ENCODE measurements at places on chromosomes 2 and 18. TPM values are rescaled to one million over a fixed set of nuclear protein-coding genes. Genes with fewer than 3 reads are reported as not detected.

ARL6IP6 gene
- total RNA-seq, result 22.9 TPM

DNA sequence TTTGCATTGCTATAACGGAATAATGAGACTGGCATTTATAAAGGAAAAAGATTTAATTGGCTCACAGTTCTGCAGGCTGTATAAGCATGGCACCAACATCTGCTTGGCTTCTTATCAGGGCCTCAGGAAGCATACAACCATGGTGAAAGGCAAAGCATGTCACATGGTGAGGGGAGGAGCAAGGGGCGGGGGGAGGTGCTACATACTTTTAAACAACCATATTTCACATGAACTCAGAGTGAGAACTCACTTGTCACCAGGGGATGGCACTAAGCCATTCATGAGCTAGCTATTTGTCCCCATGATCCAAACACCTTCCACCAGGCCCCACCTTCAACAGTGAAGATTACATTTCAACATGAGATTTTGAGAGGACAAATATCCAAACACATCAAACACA, 188.7 kb downstream of the MBD5 start:
- no peak for DNase-seq

TMEM247 gene
- total RNA-seq, result not detected

DNA sequence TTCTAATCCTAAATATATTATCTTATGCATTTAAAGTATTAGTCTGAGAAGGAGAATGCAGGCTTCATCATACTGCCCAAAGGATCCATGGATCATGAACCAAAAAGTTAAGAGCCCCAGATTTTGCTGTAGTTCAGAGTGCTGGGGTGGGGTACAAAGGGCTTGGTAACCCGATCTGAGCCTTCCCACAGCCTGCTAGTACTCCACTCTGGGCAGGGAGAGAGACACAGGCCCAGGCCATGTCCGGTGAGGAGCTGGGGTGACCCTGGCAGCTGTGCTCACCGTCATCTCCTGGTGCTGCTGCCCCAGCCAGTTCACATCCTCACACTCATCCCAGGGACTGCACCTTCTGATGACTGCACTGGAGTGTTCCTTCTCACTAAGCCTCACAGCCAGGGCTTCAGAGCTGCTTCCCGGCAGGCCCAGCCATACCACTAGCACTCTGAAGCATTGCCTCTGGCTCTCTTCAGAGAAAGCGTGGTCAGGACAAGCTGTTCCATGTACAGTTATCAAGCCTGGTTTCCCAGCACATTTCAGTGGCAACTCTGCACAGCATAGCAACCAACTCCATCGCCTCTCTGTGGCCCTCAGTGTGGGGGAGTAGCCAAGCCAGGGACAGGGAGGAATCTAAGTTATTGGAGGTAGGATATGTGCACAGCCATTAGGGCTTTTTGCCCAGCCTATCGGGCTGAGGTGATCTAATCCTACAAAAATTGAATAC, 189.0 kb upstream of the CTAGE1 start:
- DNase-seq, result no peak

DNA sequence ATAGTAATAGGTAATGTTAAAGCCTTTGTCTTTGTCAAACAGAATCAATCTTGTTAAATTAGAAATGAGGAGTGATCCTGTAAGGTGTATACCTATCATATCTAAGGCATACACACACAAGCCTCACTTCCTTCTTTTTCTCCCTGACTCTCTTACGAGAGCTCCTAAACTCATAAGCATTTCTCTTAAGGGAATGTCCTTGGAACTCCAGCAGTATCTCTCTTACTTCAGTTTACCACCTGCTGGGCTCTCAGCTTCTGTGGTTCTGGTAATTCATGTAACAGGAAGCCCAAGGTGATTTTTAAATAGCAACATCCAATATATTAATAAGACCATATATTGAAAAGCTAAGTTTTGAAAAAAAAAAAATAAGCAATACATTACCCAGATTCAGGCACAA, 85.9 kb downstream of the UBE2E3 start:
- no peak for DNase-seq

TOGARAM2 gene
- not detected for total RNA-seq

GRCh38 chr2:215654148-215654819, 218.4 kb upstream of the FN1 start:
- DNase-seq, result peak; percentile 63

LONRF2 gene
- not detected for total RNA-seq

KCNE4 gene
- total RNA-seq, result 7.9 TPM

ARHGAP15 gene
- total RNA-seq, result not detected

DNA sequence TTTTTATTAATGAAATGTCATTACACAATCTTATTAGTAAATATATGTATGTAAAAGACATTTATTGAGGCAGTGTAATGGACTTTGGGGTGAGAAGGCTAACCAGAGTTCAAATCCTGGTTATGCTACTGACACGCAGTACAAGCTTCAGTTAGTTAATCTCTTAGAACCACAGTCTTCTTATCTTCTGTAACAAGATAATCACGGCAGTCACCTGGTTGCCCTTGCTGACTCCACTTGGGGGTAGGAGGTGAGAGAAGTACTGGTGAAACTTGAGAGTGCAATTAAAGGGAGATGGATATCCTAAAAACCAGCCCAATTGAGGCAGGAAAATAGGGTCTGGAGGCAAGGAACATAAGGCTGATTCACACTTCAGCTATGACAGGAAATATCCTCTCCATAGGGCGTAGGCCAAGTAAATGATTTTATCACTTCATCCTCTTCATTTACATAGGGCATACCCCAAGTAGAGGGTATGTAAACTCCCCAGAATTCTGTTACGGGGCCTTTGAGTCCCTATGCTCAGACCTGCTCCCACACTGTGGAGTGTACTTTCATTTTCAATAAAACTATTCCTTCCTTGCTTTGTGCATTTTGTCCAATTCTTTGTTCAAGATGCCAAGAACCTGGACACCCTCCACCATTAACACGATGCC, 21.3 kb downstream of the SKA1 start:
- no peak for DNase-seq

DNA sequence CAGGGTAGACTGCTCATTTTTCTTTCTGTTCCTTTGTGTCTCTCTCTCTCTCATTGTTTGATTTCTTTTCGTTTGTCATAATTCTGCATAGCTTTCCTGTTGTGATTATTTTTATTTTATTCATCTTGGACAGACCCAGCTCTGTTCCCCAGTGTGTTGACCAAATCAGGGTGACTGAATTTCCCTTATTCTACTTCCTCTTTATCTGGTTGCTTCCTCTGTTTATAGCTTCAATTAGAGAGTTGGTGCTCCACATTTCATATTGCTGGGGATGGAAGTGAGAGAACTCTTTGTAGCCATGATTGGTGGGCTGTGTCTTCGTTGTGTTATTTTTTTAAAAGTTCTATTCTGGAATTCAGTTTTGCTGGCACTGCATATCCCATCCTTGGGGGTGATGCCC, 19.1 kb downstream of the PROKR1 start:
- no peak for DNase-seq

- no peak for DNase-seq
Measured at GRCh38 chr18:495017-495416, 5.5 kb downstream of the COLEC12 start.

RNF144A gene
- total RNA-seq, result not detected

GRCh38 chr2:218979846-218980734, 4.9 kb downstream of the FEV start:
- DNase-seq, result peak; percentile 55

GAREM1 gene
- 0.21 TPM for total RNA-seq

GRCh38 chr2:113922335-113922734, 32.4 kb downstream of the ACTR3 start:
- no peak for DNase-seq

ZC3H6 gene
- 4.4 TPM for total RNA-seq

GRCh38 chr2:218022851-218023530, 20.2 kb upstream of the TNS1 start:
- no peak for DNase-seq

KCNG2 gene
- total RNA-seq, result not detected

- DNase-seq, result no peak
Measured at GRCh38 chr2:133418671-133419070, 149.6 kb downstream of the NCKAP5 start.

MYCN gene
- total RNA-seq, result not detected

- DNase-seq, result peak; percentile 3
Measured at GRCh38 chr2:71299507-71299906, 32.1 kb upstream of the ZNF638 start.

ATP6V1B1 gene
- 1.2 TPM for total RNA-seq

LOXHD1 gene
- total RNA-seq, result not detected

ARPC2 gene
- 509 TPM for total RNA-seq

DNA sequence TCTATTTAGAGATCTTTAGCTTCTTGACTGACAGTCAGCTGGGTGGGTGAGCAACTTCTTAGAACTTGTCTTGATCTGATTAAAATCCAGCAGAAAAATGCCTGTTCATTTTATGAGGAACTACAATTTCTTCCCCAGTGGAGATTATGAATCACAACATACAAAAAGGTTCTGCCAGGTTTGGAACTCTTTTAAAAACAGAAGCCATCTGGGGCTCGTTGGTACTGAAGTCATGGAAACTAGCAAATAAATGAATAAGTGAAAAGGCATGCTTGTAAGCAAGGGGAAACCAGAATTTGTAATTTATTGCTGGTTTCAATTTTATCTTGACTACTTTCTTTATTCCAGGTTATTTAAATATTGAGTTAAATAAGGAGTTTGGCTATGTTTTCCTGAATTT, 767.4 kb downstream of the MBD2 start:
- DNase-seq, result no peak

PLEKHH2 gene
- total RNA-seq, result 0.34 TPM

DNA sequence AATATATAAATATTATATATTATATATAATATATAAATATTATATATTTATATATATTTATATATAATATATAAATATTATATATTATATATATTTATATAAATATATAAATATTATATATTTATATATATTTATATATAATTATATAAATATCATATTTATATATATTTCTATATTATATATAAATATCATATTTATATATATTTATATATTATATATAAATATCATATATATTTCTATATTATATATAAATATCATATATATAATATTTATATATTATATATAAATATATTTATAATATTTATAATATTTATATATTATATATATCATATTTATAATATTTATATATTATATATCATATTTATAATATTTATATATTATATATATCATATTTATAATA, 321.4 kb downstream of the CDH2 start:
- no peak for DNase-seq

PAPOLG gene
- total RNA-seq, result 8.2 TPM

Measured in HFFc6 (cell line).